ENCODE measurements at places on chromosomes 16 and 17. TPM values are rescaled to one million over a fixed set of nuclear protein-coding genes. Genes with fewer than 3 reads are reported as not detected.

- no peak for DNase-seq
Measured at GRCh38 chr17:75125984-75126383, 5.6 kb downstream of the NT5C start.

DNA sequence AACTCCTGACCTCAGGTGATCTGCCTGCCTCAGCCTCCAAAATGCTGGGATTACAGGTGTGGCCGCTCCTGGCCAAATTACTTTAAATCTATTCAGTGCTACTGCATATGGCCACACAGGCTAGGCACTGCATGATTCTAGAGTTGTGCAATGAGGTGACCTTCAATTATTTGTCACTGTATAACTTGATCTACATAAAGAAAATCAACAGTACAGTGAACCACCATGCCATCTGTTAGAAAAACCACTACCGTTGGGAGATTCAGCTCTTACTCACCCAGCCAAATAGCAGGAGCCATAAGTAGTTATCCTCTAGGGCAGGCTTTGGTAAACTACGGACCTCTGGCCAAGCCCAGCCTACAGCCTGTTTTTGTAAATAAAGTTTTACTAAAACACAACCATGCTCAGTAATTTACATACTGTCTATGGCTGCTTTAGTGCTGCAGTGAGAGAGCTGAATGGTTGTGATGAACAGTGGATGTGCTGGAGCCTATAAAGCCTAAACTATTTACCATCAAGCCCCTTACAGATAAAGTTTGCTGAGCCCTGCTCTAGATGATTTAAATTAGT is 40.7 kb upstream of the TANC2 start:
- DNase-seq = no peak

- no peak for DNase-seq
Measured at GRCh38 chr16:24729951-24730815, 732 bp downstream of the TNRC6A start.

DNA sequence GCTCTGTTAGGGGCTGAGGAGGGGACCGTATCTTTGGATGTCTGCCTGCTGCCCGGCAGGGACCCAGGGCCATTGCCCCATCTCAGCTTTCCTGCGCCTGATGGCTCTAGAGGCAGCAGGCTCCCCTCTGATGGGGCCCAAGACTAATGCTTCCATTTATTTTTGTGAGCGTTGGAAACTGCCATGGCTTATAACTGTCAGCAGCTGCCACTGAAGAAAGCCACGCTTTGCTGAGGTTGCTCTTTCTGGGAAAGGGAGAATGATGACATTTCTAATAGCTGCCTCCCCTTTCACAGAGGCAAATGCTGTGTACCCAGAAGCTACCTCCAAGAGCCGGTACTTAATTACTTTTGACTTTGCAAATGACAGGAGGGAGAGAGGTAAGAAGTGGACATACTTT is 103.8 kb downstream of the HAPSTR1 start:
- no peak for DNase-seq

DNA sequence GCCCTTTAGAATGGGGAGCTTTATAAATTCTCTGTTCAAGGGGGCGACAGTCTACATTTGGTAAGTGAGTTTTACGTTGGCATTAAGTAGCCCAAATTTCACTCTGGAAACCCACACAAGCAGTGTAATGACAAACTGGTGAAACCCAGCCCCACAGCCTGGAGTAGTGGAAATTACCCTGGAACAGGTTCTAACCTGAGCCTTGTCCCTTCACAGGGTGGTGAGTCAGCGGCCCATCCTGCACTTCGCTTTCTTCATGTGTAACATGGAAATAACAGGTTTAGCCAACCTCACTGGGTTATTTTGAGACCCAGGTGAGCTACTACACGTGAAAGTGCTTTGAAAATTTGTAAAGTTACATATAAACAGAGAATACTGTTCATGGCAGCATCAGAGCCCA is 3.5 kb upstream of the TLCD3A start:
- peak; percentile 81 for DNase-seq

DNA sequence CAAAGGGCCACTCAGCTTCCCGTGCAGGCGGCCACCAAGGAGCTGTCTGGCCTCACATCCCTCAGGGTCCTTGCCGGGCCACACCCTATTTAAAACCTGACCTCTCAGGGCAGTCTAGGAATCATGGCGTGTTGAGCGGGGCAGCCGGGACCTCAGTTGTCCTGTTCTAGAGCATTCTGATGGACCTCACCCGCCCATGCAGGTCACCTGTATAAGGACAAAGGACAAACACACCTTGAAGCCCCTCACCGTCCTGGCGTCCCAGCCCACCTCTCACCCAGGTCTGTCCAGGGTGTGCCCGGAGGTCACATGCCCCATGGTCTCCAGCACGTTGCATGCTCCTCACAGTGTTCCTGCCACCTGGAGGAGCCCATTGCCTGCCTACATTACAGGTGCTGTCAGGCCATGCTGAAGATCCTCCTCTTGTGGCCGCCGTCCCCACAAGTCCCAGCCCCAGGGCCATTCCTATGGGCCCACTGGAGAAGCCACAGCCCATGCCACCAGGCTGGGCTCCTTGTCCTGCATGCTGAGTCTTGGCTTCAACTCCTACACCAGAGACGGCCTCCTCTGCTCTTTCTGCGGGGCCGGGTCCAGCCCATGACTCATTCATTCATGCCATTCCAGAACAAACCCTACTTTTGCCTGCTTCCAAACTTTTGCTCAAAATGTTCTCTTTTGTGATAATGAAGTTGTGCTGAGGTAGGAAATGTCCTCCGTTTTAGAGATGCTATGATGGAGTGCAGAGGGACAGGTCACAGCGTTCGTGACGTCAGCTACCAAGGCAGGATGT is 46.3 kb downstream of the PEMT start:
- no peak for DNase-seq

The AMFR gene
- total RNA-seq = 97.2 TPM

The CCL5 gene
- total RNA-seq = 12.1 TPM

The CRAMP1 gene
- total RNA-seq = 31.4 TPM

The EVPLL gene
- 2.1 TPM for total RNA-seq

DNA sequence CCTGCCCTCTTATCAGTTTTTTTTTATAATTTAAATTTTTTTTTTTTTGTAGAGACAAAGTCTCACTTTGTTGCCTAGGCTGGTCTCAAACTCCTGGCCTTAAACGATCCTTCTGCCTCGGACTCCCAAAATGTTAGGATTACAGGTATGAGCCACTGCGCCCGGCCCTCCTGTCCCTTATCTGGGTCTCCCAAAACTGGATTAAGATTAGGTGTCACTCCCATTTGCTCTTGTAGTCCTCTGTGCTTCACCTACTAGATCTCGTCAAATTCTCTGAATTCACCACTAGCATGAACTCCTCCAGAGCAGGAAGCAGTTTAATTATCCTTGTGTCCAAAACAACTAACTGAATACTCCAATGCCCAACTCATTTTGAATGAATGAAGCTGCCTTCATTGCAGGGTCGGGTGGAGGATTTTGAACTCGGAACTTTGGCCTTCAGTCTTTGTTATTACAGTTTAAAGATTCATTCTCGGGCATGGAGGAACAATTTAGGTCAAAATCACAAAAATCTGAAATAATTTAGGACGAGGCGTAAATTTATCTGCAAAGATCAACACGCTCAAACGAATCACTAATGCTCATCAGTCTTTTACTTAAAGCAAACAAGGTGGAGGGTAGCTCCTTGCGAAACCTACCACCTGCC is 802 bp upstream of the ATXN2L start:
- DNase-seq = no peak

The UBE2O gene
- 30.3 TPM for total RNA-seq

- peak; percentile 69 for DNase-seq
Measured at GRCh38 chr17:27526604-27527002, 70.4 kb downstream of the KSR1 start.

DNA sequence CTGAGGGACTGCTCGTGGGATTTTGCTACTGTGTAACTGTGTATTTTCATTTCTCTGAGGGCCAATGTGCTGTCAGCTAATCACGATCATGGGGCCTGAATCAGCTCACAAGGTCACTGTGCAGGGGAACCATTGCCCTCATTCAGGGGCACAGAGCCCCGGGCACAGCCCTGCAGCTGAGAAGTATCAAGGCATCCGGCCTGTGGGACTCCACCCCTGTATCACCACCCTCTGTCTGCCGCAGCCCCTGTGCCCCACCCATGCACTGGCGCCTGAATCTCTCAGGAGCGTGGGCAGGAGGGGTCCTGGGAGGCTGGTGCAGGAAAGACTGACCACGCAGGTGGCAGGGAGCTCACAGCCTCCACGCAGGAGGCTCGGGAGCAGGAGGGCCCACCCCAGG is 43.4 kb upstream of the RASD1 start:
- no peak for DNase-seq

GRCh38 chr16:79294568-79294967 is 306.0 kb downstream of the MAF start:
- DNase-seq = no peak

- DNase-seq = no peak
Measured at GRCh38 chr16:1432388-1433262, 1.7 kb downstream of the PERCC1 start.

The PRCD gene
- total RNA-seq = 11.5 TPM

GRCh38 chr16:13262270-13263090 is 361.1 kb downstream of the SHISA9 start:
- no peak for DNase-seq

DNA sequence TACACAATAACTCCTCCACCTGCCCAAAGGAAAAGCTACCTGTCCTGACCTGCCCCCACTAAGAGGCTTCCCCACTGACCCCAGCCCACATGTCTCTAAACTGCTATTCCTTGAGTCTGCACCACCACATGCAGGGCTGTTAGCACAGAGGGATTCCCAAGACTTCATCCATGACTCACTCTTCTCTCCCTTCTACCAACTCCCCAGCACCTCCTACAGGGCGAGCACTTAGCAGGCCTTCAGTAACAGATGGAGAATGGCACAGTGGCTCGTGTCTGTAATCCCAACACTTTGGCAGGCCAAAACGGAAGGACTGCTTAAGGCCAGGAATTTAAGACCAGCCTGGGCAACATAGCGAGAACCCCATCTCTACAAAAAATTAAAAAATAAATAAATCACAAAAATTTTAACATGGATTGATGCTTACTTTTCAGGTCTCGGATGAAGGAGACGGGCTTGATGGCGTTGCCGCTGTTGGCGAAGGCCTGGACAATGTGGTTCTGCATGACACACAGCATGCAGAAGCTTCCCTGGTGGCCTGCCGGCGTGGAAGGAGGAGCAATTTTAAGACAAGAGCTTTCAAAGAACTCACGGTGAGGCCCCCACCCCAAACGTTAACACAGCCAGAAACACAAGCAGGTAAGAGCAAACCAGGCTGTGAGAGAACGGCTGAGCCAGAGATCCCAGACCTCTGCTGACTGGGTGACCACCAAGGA is 12.0 kb downstream of the USP36 start:
- DNase-seq = no peak

DNA sequence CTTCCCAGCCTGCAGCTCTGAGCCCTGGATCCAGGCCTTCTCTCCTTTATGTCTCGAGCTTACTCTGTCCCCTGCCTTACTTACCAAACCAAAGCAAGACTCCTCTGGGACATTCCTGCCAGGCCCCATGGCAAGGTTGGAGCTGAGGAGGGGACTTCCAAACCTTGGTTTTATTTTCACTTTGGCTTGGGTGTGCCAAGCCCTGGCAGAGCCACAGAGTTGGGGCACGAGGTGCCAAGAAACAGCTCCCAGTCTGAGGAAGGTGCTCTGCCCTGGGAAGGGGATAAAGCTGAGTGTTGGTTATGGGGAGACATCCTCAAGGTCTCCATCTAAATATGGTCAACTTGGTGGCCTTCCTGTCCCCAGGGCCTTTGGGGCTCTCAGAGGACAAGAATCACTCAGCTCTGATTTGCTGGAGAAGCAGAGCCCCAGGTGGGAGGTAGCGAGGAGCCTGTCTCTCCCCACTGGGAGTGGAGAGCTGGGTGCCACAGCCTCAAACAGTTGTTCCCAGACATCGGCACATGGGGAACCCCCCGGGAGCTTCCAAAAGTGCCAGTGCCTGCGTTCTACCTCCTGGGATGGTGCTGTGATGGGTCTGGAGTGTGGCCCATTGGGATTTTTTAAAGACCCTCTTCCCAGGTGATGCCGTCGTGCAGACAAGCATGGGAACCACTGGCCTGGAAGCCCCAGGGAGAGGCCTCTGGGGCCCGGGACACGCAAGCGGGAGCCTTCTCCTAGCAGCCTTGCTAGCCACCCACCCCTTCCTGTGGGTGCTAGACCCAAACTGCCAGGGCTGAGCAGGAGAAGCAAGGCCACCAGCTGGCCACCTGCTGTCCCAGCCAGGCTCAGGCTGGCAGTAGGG is 10.3 kb downstream of the NLRC5 start:
- no peak for DNase-seq

DNA sequence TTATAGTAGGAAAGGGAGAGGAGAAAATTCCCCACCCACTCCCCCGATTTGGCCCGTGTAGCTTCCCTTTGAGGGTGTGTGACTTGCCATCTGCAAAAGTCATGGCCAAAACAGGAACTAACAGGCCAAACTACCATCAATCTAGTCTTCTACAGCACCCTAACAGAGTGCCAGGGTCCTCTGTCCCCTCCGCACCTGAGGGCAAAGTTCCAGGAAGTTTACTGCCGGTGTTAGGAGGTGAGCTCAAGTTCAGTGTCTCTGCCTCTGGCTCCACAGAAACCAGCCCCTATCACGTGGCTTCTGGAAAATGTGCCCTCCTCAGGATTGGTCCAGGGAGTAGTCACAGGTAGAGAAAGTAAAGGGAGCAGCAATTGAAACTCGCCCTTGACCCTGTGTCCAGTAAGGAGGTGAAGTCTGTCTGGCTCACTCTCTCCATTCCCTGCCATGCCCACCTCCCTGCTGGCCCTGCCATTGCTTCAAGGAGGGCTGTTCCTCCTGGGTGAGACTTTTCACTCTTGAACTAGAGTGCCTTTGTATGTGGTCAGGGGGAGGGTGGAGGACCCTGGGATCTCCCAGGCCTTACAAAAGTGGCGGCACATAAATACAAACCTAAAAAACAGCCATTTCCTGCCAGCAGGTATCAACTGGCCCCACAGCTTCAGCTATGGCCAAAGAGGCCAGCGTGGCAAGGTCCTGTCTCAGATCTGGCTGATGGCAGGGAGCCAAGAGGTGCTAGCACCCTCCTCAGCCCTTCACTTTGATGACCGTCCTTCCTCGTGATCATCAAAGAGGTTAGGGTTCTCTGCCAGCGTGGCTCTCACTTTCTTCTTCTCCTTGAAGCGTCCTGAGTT is 5.3 kb downstream of the PRR15L start:
- DNase-seq = no peak

The FBXW10 gene
- total RNA-seq = 1.1 TPM

- no peak for DNase-seq
Measured at GRCh38 chr16:80309178-80309577, 231.6 kb upstream of the DYNLRB2 start.

The ATAD5 gene
- total RNA-seq = 3.0 TPM

- DNase-seq = no peak
Measured at GRCh38 chr16:10016752-10017151, 165.5 kb downstream of the GRIN2A start.

DNA sequence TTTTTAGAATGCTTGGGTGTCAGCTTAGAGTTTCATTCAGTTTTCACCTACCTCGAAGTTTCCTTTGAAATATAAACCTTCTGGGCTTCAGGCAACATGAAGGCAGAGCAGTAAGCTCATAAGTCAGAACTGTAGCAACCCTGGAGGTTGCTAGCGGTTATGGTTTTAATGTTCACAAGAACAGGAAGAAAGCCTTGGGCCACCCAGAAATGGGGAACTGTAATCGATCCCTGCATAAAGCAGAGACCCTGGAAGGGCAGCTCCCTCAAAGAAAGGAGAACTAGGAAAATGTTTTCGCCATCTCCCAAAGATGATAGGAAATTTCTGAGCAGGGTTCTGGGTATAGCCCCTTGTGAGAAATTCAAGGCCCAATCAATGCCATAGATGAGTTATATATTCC is 47.8 kb upstream of the RASL10B start:
- DNase-seq = no peak

The ARHGDIA gene
- total RNA-seq = 498 TPM

- DNase-seq = no peak
Measured at GRCh38 chr17:34314279-34314678, 5.0 kb upstream of the CCL8 start.

GRCh38 chr16:47459603-47460002 is 1.3 kb downstream of the ITFG1 start:
- DNase-seq = no peak

Measured in ureter (tissue), 1 donor.